ENCODE measurements at places on chromosomes 5 and 9. TPM values are rescaled to one million over a fixed set of nuclear protein-coding genes. Genes with fewer than 3 reads are reported as not detected.

The C5 gene
- total RNA-seq: 11.3 TPM

The ENTREP1 gene
- total RNA-seq: 0.74 TPM

The SLC34A1 gene
- total RNA-seq: not detected

The CFAP157 gene
- total RNA-seq: 0.09 TPM

The STARD4 gene
- 3.6 TPM for total RNA-seq

The TTC16 gene
- 0.05 TPM for total RNA-seq

The SNCAIP gene
- total RNA-seq: 0.05 TPM

The SV2C gene
- total RNA-seq: not detected

The CLK4 gene
- 6.8 TPM for total RNA-seq

The PLAC8L1 gene
- total RNA-seq: not detected

The ARHGEF37 gene
- 2.4 TPM for total RNA-seq

The KIF24 gene
- total RNA-seq: 3.5 TPM

The GDNF gene
- 0.05 TPM for total RNA-seq

The CD14 gene
- 3.7 TPM for total RNA-seq

The ARSI gene
- total RNA-seq: 30.6 TPM

The GPX8 gene
- 34.4 TPM for total RNA-seq

The DMGDH gene
- not detected for total RNA-seq

The NEUROG1 gene
- not detected for total RNA-seq

The EFCAB9 gene
- not detected for total RNA-seq

The OR1J2 gene
- total RNA-seq: not detected

The SPACA9 gene
- total RNA-seq: 5.9 TPM

The ISL1 gene
- total RNA-seq: not detected

The TOMM5 gene
- total RNA-seq: 313 TPM

The EFNA5 gene
- total RNA-seq: 16.3 TPM

The ERCC8 gene
- 11.8 TPM for total RNA-seq

The FCN2 gene
- total RNA-seq: not detected

The NR2F1 gene
- total RNA-seq: 4.7 TPM

The TGFBR1 gene
- total RNA-seq: 83.9 TPM

The CER1 gene
- not detected for total RNA-seq

The SPINK1 gene
- 1.9 TPM for total RNA-seq

The LURAP1L gene
- total RNA-seq: 28.3 TPM

The IZUMO3 gene
- not detected for total RNA-seq

The GRXCR2 gene
- total RNA-seq: not detected

The HTR4 gene
- total RNA-seq: not detected

The NR2F1-AS1 gene
- total RNA-seq: 2.7 TPM

The MAN1B1 gene
- total RNA-seq: 44.5 TPM

The MVB12B gene
- 5.7 TPM for total RNA-seq

The CDKN2B gene
- total RNA-seq: not detected

The DMRT3 gene
- not detected for total RNA-seq

The NDUFA8 gene
- total RNA-seq: 120 TPM

The DOCK2 gene
- total RNA-seq: 3.1 TPM

The CCL27 gene
- total RNA-seq: 0.33 TPM

The CBY3 gene
- not detected for total RNA-seq

The GRIA1 gene
- total RNA-seq: not detected

The LHX2 gene
- 4.1 TPM for total RNA-seq

The LCP2 gene
- not detected for total RNA-seq

The MORN5 gene
- total RNA-seq: not detected

The DNAI1 gene
- total RNA-seq: 0.18 TPM

The ESM1 gene
- not detected for total RNA-seq

The ZNF366 gene
- total RNA-seq: not detected

The C9orf40 gene
- total RNA-seq: 12.3 TPM

The ANGPTL2 gene
- total RNA-seq: not detected

The EEIG1 gene
- total RNA-seq: 51.9 TPM

The ABO gene
- not detected for total RNA-seq

The SHLD3 gene
- total RNA-seq: 2.7 TPM
